ENCODE measurements at places on chromosomes 12 and 14.

- DNase-seq, result no peak
Observed at GRCh38 chr14:45267071-45267470, 14.1 kb upstream of the MIS18BP1 start.

- no peak for DNase-seq
Observed at GRCh38 chr14:21264025-21264801, 5.0 kb downstream of the HNRNPC start.

- no peak for DNase-seq
Observed at GRCh38 chr12:78611504-78611903, 253.1 kb upstream of the SYT1 start.

- DNase-seq, result no peak
Observed at GRCh38 chr14:55272922-55273321, 1.7 kb downstream of the FBXO34 start.

DNA sequence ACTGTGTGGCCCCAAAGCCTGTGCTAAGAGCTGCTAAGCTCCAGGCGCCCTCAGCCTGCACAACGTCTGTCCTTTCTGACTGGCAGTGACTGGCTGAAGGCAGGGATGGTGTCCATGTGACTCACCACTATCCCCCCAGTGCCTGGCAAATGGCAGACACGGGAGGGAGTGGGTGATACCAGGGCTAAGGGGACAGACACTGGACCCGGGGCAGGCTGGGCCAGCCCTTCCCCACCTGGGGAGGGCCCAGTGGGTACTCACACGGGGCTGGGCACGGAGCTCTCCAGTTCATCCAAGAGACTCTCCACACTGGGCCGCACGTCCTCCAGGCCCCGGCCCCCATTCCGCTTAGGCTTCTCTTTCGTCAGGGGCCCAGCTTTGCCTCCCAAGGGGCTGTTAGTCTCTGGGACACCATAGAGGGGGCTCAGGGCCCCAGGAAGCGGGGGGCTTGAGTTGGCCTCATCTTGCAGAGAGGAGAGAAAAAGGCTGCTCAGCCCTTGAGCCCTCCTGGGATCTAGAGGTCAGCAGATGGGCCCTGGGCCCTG is 21.4 kb upstream of the RPLP0 start:
- DNase-seq, result no peak

DNA sequence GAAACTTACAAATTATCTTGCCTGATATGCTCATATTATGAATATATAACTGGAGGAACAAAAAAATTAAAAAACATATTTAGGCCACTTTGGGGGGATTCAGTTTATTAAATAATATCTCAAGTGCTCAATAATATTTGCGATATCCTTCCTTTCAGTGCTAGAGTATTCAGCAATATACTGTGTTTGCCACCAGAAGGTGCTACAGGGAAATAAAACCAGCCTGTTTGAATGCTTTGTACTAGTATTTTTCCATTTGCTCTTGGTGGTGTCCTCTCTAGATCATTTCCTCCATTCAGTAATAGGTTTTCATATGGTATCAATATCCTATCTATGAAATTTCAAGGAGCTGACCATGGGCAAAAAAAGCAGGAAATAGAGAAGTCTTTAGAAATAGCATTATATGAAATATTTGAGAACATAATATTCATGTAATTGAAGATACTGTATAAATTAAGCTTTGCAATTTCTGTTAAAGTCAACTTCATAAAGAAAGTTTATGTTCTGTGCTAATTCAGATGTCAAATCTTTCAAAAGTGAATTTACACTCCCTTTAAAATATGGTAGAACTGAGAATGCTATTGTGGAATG is 106.2 kb upstream of the NAV3 start:
- DNase-seq, result no peak

- no peak for DNase-seq
Observed at GRCh38 chr12:19872621-19873540, 433.6 kb downstream of the AEBP2 start.

GRCh38 chr14:75363570-75364227 is 64.1 kb upstream of the JDP2 start:
- no peak for DNase-seq

DNA sequence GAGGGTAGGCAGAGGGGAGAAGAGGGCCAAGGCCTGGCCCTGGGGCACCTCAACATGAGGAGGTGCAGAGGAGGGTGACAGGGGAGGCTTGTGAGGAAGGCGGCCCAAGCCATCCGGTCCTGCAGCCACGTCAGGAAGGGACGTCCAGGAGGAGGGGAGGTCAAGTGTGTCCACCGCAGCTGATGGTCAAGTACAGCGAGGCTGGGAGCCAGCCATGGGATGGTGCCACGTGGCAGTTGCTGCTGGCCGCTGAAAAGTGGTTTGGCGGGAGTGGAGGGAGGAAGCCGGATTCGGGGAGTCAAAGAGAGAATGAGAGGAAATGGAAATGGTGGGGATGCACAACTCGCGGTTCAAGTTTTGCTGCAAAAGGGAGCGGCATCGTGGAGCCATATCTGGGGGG is 41.2 kb downstream of the PRIMA1 start:
- peak; percentile 59 for DNase-seq

GRCh38 chr14:23694085-23694948 is 58.2 kb downstream of the DHRS2 start:
- DNase-seq, result no peak
